ENCODE measurements at places on chromosomes 5 and 9.
A peak's percentile ranks its signal among the peaks of the same experiment; 100 is the strongest.

DNA sequence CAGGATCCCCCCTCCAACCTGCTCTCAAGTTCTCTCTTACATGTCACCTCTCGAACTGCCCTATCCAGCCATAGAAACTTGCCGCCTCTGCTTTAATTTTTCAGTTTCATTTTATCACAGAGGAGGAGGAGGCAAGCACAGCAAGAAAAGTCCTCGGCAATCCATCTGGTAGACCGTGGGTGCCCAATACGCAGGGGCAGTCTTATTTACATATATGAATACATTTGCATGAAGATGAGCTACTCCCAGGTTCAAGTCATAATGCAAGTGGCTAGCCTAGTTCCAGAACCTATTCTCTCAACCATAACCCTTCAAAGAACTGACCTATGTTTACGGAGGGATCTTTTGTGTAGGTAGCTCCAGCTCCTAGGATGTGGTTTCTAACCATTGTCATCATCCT is 223.2 kb upstream of the PANK3 start:
- DNase-seq = no peak

- DNase-seq = no peak
Observed at GRCh38 chr9:106286249-106286648, 576.7 kb upstream of the ZNF462 start.

DNA sequence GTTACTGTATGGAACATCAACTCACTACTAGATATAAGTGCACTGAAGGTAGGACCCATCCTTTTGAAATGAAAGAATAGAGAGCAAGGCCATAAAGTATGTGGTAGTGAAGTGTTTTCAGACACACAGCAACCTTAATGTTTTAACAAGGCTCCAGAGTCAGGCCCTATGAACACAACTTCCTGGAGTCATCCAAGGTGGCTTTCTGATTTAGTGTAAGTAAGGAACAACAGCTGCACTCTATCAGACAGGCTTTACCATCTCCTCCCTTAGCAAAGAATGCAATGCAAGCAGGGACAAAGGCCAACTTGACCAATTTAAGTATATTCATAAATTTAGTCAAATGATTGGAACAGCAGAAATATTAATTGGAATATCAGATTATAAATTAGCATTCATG is 90.1 kb downstream of the MPDZ start:
- DNase-seq = no peak

DNA sequence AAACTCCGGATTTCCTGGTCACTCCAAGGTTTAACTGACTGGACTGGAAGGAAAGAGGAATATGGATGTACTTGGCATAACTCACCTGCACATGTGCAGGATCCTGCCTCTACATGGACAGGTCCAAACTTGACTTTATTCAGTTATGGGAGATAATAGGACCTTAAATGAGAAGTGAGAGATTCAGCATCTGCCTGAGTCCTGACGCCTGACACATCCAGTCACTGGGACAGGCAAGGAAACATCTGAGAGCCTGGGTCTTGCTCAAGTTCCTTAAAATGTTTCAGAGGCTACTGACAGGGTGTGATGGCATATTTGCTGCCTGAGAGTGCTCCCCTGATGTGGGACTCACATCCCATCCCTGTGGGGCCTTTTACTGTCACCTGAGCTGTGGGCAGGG is 34.9 kb downstream of the ZNF354A start:
- DNase-seq = no peak

DNA sequence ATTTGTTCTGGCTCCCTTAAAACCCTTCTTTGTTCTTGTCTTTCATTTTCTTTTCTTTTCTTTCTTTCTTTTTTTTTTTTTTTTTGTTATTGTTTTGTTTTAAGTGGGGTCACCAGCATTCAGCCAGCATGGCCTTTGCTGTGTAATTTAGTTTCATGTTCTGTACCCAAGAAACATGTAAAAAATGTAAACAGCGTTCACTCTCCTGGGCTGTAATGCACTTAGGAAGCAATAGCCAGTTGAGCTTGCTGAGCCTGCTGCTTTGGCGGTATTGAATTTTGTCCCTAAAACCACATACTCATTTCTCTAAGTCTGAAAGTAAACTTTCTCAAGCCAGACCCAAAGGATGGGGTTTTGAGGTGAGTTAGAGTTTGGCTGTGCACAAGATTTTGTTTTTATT is 158.6 kb downstream of the PAPPA start:
- no peak for DNase-seq

GRCh38 chr5:139664727-139665351 is 16.7 kb downstream of the CXXC5 start:
- DNase-seq = no peak

- DNase-seq = peak; percentile 6
Observed at GRCh38 chr5:132057498-132058255, 2.8 kb upstream of the IL3 start.

- peak; percentile 90 for DNase-seq
Observed at GRCh38 chr5:100903039-100903887, at the start of gene ST8SIA4. ST8SIA4 (minus strand) TSS chr5:100903282; CDS start chr5:100902955, 327 bp downstream.

DNA sequence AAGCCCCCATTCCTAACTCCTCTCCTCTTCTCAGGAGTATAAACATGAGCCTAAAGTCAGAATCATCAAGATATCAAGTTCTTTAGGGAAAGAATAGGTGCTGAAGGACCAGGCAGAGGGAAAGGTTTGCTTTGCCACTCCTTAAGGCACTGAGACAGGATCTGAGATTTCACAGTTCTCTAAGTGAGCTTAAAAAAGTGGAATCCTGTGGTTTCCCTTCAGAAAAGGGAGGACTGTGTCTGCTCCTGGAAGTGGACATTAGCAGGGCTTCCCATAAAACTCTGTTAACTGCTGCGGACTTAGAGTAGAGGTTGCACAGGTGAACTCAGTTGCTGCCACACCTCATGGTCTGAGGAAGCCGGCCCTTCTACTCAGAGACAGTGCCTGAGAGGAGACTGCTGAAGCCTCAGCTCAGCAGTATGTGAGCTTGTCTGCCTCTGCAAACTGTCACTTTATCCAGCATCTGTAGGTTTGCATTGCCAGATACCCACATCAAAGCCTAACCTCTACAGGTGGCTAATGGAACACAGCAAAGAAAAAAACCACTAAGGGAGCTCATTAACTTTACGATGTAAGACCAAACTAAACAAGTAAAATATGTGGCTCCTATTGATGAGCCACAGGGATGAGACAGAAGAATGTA is 42.9 kb downstream of the RIC1 start:
- no peak for DNase-seq

DNA sequence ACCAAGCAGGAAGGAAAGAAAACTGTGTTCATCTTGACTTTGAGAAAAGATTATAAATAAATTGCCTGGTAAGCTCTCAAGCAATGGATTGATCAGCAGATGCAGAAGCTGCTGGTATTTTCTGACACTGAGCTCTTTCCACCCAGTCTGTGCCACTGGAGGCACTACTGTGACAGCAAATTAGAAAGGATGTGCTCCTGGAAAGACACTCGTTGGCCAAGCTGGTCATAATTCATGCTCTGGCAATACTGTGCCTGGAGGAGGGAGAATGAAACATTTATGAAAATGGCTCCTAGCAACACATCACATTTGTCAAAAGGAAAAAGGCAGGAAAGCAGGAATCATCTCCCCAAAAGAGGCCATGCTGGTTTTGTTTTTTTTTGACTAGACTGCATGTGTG is 84.2 kb downstream of the CAVIN4 start:
- DNase-seq = no peak

DNA sequence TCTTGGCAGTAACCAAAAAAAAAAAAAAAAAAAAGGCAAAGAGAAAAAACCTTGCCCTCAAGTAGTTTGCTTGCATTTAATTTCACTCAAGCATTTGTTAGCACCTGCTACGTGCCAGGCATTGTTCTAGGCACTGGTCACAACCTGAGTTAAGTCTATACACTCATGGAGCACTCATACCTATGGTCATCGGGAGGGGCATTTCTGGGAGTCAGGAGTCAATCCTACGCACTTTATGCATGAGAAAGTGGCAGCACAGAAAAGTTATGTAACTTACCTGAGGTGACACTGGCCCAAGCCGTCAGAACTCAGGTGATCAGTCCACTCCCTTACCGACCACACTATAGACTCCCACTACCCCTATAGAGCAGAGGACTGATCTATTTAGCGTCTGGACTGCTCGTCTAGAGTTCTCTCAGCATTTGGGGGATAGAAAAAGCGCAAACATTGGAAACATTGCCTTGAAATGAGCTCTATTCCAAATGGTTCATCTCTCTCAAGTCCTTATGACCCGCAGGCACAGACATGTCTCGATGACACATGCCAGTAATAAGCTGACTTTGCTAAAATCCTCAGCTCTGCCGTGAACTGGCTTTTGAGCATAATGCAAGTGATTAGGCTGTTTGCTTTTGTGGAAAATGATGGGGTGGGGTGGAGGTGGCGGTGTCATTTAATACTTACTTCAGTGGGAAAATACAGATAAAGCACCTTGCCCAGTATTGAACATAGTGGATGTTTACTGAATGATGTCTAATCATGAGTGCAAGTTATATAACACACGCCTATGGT is 160.2 kb downstream of the ARHGEF28 start:
- no peak for DNase-seq

DNA sequence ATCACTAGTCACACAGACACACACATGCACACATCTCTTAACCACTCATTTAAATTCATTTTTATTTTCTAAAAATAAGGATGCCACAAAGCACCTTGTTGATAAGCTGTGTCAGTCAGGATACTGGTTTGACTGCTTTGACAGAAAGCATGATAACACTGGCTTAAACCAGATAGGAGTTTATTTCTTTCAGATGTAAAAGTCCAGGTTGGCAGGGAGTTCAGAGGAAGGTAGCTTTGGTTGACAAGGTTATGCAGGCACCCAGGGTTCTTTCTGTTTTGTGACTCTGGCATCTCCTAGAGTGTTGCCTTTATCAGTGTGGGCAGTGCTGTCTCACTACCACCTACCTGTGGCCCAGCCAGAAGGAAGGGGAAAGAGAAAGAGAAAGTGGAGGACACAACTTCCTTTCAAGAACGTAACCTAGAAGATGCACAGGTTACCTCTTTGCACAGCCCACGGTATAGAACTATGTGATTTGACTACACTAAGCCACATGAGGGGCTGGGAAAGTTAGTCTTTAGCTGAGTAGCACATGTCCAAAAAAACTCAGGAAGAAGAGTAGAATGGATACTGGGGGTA is 334.7 kb downstream of the OSTF1 start:
- DNase-seq = no peak

- DNase-seq = no peak
Observed at GRCh38 chr5:176466245-176466871, 18.2 kb downstream of the FAF2 start.

DNA sequence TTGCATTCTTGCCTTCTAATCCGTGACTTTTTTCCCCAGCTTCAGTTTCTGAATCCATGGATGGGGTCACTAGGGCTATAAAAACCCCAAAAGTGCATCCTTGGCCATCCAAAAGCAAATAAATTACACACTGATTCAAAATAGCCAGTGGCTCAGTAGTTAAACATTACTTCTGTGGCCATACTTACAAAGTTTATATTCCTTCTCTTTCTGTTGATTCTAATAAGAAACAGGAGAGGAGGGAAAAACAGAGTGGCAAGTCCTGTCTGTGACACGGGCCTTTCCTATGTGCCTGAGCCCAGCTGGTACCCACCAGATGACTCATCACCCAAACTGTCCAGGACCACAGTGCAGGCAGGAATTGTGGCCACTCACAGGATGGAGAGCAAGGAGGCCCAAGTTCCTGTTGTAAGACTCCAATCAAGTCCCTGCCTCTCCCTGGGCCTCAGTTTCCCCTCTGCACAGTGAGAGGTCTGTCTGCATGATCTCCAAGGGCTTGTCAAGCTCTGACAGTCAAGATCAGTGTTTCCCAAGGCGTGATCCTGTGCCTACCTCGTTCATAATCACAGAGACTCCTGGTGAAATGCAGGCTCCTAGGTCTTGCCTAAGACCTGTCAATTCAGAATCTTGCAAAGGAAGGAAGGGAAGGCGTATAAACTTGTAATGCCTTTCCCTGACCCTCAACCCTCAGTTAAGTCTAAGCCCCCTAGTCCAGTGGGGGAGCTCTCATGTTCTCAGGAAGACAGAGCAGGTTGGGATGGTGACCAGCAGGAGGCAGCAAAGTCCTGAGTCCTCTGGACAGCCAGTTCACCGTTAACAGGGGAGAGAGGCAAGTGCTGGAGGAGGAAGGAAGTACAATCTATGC is 29.5 kb downstream of the TNIP1 start:
- DNase-seq = peak; percentile 75

- no peak for DNase-seq
Observed at GRCh38 chr5:158905281-158905680, 194.4 kb downstream of the EBF1 start.

- DNase-seq = no peak
Observed at GRCh38 chr9:134509817-134510216, 131.8 kb upstream of the COL5A1 start.

- DNase-seq = no peak
Observed at GRCh38 chr5:172096207-172096940, 89.9 kb upstream of the FBXW11 start.

Measured in activated naive CD4-positive, alpha-beta T cell treated with anti-CD3 and anti-CD28 coated beads, Interleukin-2, amount 50 U/mL, for 16 hours (primary cell).